AG08396 (cell line): ENCODE measurements at places on chromosomes 3 and 15.

- DNase-seq = no peak
These were observed 854.1 kb downstream of the ROBO1 start for GRCh38 chr3:78913711-78914110.

GRCh38 chr15:63372753-63373152 lies 8.9 kb downstream of the CA12 start:
- no peak for DNase-seq

DNA sequence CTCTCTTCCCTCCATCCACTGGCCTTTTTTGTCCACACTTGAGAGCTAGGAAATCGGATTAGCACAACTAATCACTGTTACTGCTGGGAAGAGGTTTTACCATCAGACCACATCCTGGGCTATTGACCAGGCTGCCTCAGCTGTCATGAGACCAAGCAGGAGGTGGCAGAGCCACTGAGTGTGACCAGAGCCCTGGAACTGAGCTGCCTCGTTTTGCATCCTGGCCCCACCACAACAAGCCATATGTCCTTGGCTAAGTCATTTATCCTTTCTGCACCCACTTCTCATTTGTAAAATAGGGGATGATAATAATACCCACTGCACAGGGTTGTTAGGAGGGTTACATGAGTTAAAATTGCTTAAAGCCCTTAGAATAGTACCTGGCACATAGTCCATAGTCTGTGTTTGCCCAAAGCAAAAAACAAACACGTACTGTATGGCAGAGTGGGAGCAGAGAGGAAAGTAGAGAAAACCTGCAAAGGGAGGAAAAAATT lies 34.1 kb downstream of the TMEM158 start:
- DNase-seq = no peak

DNA sequence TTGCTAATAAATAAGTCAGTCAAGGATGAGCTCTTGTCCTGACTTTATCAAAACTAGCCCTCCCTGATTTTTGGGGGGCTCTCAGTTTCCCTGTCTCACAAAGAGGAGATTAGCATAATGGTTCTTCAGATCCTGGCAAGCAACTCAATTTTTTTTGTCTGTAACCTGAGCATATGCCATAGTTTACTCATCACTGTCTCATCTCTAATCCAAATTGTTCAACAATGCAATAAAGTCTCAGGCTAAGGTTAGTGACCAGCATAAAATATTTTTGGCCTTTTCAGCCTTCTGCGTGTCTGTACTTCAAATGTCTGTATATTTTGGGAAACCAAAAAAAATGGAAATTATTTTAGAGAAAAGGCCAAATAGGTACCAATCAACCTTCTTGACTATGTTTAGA lies 465.6 kb upstream of the TPRG1 start:
- DNase-seq = no peak

- DNase-seq = peak; percentile 36
These were observed 2.3 kb downstream of the GRIP2 start for GRCh38 chr3:14537590-14538450.

GRCh38 chr3:44099566-44100297 lies 142.0 kb upstream of the TOPAZ1 start:
- no peak for DNase-seq

DNA sequence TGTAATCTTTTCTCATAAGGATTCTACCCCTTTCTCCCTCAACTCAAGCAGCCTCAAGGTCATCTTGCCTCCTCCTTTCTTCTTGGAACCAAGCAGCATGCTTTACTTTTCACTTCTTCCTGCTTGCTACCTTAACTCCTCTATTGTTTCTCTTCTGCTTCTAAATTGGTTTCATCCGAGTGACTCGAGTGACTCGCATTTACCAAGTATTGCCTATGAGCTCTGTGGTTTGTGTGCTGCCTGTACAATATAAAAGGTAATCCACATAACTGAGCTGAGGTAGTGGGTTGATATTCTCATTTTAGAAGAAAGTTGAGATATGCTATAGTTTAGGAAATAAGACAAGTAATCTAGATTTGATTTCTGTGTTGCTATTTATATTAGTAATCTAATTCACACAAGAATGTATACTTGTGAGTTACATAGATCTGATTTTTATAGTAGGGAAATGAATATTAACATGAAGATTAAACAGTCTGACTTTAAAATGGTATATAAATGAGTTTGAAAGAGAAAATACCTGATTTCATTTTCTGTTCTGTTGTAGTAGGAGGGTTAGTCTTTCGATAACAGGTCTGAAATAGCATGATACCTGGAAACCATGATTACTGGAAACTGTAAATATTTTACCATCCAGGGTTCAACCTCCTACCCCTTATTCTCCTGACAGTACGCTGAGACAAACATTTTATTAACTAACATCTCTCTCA lies 5.5 kb downstream of the HHLA2 start:
- no peak for DNase-seq

DNA sequence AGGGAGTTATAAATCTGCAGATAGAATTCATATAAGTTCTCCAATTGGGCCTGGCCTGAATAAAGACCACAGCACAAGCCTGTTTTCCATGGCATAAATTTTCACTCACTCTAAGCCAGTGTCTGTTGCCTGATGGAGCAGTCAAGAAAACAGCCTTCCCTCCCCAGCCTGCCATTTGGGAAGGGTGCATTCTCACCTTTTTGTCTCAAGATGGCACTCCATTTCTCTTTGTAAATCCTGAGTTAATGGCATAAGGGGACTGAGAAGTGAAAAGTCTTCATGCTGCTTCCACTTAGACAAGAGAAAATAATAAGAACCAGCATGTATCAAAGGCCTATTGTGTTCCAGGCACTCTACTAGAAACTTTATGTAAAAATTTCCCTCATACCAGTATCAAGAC lies 115.6 kb upstream of the MANF start:
- no peak for DNase-seq

GRCh38 chr3:30855400-30856292 lies 38.8 kb downstream of the GADL1 start:
- DNase-seq = no peak

DNA sequence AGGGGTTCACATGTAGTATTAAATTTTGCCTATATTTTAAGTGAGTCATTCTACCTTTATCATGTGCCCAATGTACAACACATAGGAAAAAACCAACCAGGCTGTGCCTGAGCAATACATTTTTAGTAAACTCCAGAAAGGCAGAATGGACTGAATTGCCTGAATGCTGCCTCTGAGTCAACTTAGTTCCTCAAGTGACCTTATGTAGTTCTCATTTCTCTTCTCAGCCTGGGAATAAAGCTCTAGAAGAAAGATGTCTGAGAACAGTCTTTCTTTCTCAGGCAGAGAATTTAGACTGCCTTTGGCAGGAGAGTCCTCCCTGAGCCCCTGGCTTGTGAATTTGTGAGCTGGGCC lies 13.0 kb downstream of the ST3GAL6 start:
- no peak for DNase-seq

GRCh38 chr3:94374439-94375161 lies 311.7 kb downstream of the NSUN3 start:
- no peak for DNase-seq

DNA sequence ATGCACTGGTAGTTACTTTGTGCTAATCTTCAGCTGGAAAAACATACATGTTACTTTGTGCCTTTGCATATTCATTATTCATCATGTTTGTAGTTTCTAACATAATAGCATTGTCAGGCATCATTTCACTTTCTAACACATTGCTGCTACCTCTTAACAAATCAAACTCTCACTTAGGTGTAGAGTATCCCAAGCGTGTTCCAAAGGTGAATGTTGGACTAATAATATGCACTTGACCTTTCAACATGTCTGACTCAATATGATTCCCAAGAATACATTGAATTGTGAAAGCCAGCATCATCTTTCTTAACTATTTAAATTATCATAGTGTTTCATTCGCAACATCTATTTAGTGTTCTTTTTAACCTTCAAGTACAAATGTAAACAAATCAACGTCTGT lies 211.6 kb downstream of the BBX start:
- DNase-seq = no peak

DNA sequence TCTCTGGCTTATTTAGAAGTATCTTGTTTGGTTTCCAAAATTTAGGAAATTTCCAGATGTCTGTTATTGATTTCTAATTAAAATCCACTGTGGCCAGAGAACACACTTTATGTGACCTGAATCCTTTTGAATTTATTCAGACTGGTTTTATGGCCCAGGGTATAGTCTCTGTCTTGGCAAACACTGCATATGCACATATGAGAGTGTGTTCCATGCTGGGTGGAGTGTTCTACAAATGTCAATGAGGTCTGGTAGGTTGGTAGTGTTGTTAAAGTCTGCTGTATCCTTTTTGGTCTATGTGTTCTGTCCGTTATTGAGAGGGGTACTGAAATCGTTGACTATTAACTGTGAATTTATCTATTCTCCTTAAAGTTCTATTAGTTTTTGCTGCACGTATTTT lies 30.2 kb downstream of the PGPEP1L start:
- DNase-seq = no peak

GRCh38 chr15:48722764-48723661 lies 77.5 kb upstream of the FBN1 start:
- DNase-seq = peak; percentile 66

DNA sequence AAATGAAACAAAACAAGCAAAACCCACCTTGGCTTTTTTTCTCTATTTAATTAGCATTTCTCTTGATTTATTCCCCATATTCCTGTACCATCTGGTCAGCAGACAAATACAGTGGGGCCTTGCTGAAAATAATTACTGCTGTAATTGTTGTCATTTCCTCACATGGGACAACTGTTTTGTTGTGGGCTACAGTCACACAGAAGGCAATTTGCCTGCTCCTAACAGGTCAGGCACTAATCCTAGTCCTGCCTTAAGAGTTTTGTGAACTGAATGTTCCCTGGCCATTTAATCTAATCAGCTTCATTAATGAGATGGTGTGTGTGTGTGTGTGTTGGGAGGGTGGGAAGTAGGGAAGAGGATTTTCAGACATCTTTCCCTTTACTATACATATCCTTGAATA lies 11.6 kb downstream of the TRPC1 start:
- DNase-seq = no peak

GRCh38 chr3:99118381-99118780 lies 216.9 kb upstream of the DCBLD2 start:
- DNase-seq = peak; percentile 20

DNA sequence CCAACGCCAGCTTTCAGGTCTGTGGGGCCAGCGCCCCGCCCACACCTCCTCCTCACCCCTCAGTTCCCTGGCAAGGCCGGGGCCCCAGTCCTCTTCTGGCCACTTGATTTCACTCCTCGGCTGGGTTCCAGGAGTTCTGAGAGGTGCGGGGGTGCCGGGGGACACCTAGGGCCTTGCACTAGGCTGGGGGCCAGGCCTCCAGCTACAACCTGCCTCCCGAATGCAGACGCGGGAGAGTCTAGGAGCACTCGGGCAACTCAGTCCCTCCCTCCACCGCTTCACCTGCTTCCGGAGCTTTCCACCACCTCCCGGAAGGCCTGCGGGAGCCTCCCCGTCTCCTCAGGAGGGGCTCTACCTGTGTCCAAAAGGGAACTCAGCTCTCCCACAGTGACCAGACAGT lies 35.6 kb downstream of the TNK2 start:
- no peak for DNase-seq

DNA sequence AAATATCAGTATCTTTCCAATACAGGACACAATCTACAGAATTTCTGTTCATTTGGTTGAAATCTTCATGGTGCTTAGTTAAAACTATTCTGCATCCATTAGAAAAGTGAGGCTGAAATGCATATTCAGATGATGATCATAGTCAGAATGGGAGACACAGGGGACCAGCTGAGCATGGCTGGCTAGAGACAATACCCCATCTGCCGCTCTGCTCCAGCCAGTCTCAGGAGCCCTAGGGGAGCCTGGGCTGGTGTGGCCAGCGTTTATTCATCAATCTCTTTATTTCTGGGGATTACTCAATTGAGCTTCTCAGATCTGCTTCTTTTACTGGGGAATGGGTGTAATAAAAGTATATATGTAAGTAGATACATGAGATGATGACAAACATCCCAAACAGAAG lies 470.9 kb upstream of the CDIN1 start:
- DNase-seq = no peak

DNA sequence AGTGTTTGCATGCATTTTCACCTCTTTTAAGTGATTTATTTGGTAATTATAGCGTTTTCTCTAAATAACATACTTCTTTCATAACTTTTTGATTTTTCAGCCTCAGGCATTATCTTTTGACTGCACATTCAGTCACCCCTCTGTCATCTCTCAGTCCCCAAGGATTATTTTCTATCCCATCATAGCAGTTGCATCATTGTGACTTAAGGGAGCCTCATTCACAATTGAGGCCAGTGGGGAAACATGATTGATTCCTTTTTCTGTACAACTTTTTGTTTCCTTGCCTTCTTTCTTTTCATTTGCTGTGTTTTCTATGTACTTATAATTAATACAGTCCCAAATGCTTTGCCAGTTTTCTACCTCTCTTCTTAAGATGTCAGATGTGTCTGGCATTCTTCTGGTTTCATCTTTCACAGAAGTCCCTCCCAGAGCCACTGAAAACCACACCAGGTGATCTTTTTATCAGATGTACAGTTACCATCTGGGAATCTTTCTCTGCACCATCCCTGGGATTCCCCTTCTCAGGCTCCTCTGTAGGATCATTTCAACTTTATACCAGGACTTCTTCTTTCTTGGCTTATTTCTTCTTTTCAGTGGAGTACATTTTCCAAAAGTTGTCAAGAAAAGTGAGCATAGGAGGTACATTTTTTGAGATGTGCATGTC lies 151.4 kb downstream of the RAP2B start:
- no peak for DNase-seq

GRCh38 chr15:55343168-55343567 lies 24.1 kb downstream of the PIGB start:
- DNase-seq = peak; percentile 3

GRCh38 chr3:126187920-126188319 lies 7.5 kb upstream of the ALDH1L1 start:
- no peak for DNase-seq

GRCh38 chr3:82796765-82797164 lies 1035.3 kb upstream of the GBE1 start:
- no peak for DNase-seq

DNA sequence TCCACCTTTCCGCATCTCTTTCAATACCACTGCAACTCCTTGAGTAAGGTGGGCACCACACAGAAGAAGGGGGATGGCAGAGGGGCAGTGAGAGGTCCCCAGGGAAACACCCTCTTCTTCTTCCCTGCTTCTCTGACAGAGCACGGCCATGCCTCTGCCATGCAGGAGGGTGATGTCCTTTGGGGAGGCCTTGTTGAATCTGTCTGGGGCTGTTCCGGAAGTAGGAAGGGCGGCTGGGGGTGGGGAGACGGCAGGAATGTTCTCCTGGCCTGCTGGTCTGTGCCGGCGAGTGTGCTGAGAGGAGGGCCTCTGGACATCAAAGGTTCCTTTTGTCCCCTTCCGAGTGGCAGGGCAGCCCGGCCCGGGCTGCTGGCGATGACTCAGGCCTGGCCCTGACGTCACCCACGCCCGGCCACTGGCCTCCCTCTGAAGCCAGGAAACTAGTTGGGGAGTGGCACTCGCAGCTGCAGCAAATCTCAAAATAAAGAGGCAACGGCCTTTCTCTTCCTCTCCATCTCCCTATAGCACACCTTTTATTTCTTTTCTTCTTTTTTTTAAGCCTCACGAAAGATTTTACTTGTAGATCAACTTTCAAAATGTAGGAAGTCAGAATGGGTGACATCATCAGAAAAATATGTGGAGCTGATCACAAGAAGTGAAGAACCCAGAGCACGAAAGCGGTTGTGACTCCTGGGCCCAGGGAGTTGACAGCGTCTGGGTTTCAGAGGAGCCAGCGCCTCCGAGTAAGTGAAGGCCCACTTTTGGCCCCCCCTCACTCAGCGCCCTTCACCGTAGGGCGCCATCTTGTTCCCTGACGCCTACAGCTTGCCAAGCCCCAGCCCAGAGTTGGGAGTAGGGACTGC lies at the start of gene ZBTB38:
ZBTB38 (plus strand) TSS at position 443 of the 863 bp plus-strand sequence. CDS start 73,885 bp downstream, outside the sequence.
- peak; percentile 87 for DNase-seq

- DNase-seq = peak; percentile 44
These were observed 16.5 kb downstream of the POLQ start for GRCh38 chr3:121529308-121529707.
